ENCODE measurements at places on chromosomes 6 and 20. TPM values are rescaled to one million over a fixed set of nuclear protein-coding genes. Genes with fewer than 3 reads are reported as not detected.

DNA sequence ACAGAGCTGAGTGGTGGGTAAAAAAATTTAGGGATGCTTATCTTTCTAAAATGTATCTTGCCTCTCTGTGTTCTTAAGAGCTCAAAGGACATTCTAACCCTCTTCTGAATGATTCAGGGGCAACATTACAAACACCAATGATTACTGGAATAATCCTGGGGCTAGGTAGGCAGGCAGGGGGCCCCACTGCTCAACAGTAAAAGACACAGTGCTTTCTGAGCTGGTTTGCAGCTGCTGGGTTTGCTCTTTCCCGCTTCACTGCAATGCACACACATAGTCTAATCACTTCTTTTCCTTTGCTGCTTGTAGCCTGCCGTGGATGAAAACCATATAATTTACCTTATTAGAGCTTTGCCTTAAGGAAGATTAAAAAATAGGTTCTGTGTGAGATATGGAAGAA, 23.9 kb downstream of the CLDN20 start:
- no peaks in the 10 kb centered on the region for H3K27me3 ChIP-seq
- H3K4me1 ChIP-seq = peaks cover 10% of the 10 kb centered on the region
- H3K4me3 ChIP-seq = no peak overlapping the region
- DNase-seq = no peak
- H3K27ac ChIP-seq = no peak overlapping the region
- H3K36me3 ChIP-seq = peaks cover 21% of the 10 kb centered on the region

DNA sequence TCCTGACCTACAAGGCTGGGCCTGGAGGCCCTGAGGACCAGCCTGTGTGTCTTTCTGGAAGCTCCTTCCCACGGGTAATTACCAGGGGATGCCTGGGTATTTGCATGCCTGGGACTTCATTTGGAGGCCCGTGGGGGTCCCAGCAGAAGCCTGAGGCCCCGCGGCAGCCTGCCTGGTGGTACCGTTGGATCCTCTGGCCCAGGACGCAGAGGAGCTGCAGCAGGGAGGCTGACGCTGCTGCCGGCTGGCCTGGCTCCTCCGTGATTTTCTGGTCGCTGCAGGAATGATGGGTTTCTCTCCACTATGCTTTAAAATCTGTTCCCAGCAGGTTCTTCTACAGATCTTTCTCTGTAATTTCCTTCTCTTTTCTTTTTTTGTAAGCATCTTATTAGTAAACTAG, 6.5 kb downstream of the CABLES2 start:
- H3K27me3 ChIP-seq = no peaks in the 10 kb centered on the region
- peak overlapping the region; percentile 57 for H3K27ac ChIP-seq
- H3K36me3 ChIP-seq = peaks cover 1% of the 10 kb centered on the region
- peaks cover 8% of the 10 kb centered on the region for H3K4me1 ChIP-seq
- no peak overlapping the region for H3K4me3 ChIP-seq
- no peak for DNase-seq

DNA sequence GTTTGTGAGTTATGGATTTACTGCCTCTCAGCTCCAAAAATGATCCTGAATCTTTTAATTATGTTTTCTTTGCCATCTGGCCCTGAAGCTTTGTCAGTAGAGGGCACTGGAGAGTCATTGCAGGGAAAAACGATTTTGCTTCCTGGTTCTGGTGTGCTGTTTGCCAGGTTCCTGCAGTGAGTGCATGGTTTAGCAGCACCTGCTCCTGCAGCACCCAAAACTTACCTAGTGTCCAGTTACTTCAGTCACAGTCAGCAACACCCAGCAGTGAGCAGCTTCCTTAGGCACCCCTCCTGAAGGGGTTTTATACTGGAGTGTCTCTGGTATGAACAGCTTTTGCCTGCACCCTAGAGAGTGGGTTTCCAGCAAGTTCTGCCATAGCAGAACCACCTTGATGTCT, 6.0 kb upstream of the TRIM26 start:
- H3K27ac ChIP-seq = no peak overlapping the region
- peaks cover 22% of the 10 kb centered on the region for H3K4me1 ChIP-seq
- H3K36me3 ChIP-seq = peaks cover 6% of the 10 kb centered on the region
- peak; percentile 40 for DNase-seq

DNA sequence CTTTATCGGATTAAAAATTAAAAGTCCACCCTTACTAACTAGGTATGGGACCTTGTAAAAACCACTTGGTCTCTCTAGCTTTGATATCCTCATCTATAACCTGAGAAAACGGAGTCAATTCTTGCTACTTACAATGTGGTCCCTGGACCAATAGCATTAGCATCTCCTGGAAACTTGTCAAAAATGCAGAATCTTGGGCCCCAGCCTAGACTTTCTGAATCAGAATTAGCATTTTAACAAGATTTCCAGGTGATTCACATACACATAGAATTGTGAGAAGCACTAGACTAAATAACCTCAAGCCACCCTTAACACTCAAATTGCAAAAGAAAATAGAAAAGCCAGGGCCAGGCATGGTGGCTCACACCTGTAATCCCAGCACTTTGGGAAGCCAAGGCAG, 96.6 kb downstream of the RNGTT start:
- H3K36me3 ChIP-seq = peaks cover 2% of the 10 kb centered on the region
- H3K4me1 ChIP-seq = peaks cover 30% of the 10 kb centered on the region
- no peak overlapping the region for H3K27ac ChIP-seq

- no peaks in the 10 kb centered on the region for H3K4me1 ChIP-seq
- H3K27me3 ChIP-seq = peaks cover 37% of the 10 kb centered on the region
- H3K4me3 ChIP-seq = no peak overlapping the region
- no peak for DNase-seq
- no peak overlapping the region for H3K27ac ChIP-seq
Measured at GRCh38 chr6:138226700-138227315, 8.5 kb upstream of the PBOV1 start.

DNA sequence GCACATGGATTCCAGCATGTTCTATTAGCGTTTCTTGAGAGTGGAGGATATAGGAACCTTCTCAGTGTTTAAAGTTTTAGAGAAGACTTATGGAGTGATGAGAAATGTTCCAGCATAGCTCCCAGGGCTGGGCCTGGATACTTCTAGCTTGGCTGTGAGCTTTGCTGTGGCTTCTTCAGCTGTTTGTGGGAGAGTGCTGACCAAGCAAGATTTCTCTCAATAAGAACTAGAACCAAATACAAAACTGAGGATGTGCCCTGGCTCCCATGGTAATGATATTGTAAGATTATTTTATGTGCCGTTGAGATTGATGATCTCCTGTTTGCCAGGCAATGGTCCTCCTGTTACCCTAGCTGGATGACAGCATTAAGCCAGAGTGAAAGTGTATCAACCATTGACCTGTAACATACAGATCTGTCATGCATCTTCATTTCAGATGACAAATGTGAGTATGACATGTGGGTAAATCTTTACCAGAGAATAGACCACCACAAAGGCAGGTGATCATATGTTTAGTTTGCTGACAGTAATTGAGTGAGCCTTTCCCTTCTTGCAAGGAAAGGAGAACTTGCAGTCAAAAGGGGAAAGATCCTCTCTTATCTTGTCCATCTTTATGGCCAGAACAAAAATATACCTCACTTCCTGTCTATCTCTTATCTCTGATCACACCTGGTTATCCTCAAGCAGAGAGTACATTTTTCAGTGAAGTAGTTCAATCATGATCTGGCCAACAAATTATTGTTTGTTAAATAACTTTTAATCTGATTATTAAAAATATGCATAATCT, 180.1 kb downstream of the SLC24A3 start:
- peaks cover 5% of the 10 kb centered on the region for H3K36me3 ChIP-seq
- no peak overlapping the region for H3K27ac ChIP-seq
- H3K27me3 ChIP-seq = no peaks in the 10 kb centered on the region

DNA sequence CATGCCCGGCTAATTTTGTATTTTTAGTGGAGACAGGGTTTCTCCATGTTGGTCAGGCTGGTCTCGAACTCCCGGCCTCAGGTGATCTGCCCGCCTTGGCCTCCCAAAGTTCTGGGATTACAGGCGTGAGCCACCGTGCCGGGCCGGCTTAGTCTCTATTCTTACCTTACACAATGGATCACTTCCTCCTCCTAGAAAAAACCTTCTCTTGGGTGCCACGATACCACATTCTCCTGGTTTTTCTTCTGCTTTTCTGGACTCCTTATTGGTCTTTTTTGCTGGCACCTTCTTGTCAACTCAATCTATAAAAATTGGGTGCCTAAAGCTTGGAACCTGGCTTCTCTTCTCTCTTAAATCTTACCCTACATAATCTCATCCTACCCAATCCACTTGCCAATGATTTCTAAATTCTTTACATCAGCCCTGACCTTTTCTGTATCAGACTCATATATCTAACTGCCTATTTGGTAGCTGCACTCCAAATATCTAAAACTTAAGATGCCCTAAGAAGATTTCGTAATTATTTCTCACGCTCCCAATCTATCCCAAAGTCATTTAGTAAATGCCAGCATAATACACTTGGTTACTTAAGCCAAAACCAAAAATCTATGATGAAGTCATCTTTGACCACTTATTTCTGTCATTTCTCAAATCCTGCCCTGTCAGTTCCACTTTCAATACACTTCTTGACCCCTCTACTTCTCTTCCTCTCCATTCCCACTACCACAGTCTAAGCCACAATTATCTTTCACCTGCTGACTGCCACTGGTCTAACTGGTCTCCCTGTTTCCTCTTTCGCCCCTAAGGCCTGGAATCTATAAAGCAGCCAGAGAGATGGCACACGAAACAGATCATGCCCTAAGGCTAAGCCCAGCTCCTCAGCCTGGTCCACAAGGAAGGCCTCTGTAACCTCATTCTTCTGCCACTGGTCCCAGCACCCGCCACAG, 43.2 kb downstream of the ELMO2 start:
- H3K36me3 ChIP-seq = peaks cover 3% of the 10 kb centered on the region
- DNase-seq = no peak
- peak overlapping the region; percentile 93 for H3K27ac ChIP-seq

DNA sequence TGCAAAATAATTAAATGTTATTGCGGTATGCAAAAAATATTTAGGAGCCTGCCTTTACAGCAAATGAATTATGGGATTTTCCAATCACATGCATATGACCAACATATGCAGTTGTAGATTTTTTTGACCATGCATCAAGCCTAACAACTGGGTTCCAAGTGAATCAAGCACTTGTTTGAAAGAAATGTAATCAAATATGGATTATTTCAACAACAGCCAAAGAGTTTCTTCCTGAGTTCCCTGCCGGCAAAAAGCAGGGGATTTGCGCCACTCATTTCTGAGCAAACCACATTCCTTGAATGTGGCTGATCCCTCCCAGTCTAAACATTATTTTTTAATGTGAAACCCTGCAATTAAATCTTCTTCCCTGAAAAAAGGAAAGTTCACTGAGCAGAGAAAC, 100.1 kb upstream of the ADTRP start:
- no peak overlapping the region for H3K27ac ChIP-seq
- H3K27me3 ChIP-seq = no peaks in the 10 kb centered on the region
- H3K36me3 ChIP-seq = peaks cover 8% of the 10 kb centered on the region

DNA sequence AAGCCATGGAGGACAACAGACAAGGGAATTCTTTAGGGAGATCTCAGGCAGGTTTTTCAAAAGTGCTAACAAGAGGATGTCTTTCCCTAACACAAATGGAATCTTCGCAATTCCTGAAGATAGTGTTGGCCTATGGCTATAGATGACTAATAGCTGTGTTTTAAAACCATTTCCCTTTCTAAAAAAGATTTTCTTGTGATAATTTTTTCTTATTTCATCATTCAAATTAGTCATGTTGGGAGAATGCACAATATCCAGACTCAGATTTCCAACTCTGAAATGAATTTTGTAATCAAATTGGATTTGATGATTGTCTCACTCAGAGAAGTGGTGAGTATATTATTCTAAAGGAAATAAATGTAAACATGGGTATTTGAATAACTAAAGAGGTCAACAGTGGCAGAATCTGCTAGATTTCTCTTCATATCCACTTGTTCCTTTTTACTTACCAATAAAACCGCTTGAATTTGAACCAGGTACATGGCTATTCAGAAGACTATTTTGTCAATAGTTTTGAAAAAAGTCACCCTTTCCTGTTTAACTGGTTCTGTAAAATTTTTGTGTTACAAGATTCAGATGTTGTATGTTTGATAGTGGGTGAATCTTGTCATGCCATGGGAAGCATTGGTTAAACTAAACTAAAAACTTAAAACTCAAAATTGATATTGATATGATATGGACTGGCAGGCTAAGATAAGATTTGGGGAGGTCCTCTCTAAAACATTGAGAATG, 1223.7 kb upstream of the EYS start:
- H3K27ac ChIP-seq = no peak overlapping the region
- no peak overlapping the region for H3K4me3 ChIP-seq
- no peaks in the 10 kb centered on the region for H3K4me1 ChIP-seq
- H3K36me3 ChIP-seq = no peaks in the 10 kb centered on the region
- H3K27me3 ChIP-seq = no peaks in the 10 kb centered on the region

DNA sequence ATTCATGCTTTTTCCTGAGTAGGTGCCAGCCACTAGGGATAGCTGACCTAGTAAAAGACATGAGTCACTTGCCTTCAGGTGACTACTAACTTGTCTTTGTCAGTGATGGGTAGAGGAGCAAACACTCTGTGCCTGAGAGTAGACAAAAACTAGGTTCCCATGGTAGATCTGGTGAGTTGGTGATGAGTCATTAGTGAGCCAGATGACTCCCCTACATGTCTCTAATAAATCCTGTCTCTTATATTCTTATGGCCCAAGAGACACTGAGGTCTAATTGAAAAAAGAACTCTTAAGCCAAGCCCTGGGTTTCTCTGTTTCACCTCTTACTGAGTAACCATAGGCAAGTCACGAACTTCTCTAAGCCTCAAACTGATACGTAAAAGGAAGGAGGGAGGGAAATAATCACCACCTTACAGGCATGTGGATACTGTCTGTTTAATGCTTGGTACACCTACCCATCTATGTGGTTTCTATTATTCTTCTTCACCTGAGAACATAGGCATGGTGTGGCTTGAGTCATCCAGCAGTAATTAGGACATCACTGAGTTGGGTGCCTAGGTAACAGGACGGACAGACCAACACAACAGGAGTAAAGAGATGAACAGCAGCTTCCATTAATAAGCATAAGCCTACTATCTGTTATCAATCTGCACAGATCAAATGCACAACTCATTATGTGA, 20.3 kb downstream of the TTPAL start:
- peak; percentile 42 for DNase-seq
- H3K27me3 ChIP-seq = no peaks in the 10 kb centered on the region
- peak overlapping the region; percentile 80 for H3K4me3 ChIP-seq
- H3K4me1 ChIP-seq = peaks cover 51% of the 10 kb centered on the region
- peaks cover 30% of the 10 kb centered on the region for H3K36me3 ChIP-seq

PACRG gene
- total RNA-seq = not detected

PAK1IP1 gene
- total RNA-seq = 21.7 TPM

PRRC2A gene
- total RNA-seq = 285 TPM

CD24 gene
- total RNA-seq = 0.34 TPM

DLK2 gene
- total RNA-seq = 1.6 TPM

RAB44 gene
- total RNA-seq = 0.09 TPM

LINC00237 gene
- total RNA-seq = 0.41 TPM

LIME1 gene
- 13.4 TPM for total RNA-seq

EEF1A2 gene
- total RNA-seq = 8.3 TPM

TASP1 gene
- total RNA-seq = 8.9 TPM

Measured in activated T-cell treated with anti-CD3 and anti-CD28 coated beads, Interleukin-2, amount 50 U/mL, for 72 hours (primary cell).